ENCODE measurements at places on chromosomes 3 and 15.

- no peak for DNase-seq
Observed at GRCh38 chr3:133276594-133276993, 123.3 kb upstream of the BFSP2 start.

GRCh38 chr15:87952736-87953287 is 303.7 kb downstream of the NTRK3 start:
- no peak for DNase-seq

DNA sequence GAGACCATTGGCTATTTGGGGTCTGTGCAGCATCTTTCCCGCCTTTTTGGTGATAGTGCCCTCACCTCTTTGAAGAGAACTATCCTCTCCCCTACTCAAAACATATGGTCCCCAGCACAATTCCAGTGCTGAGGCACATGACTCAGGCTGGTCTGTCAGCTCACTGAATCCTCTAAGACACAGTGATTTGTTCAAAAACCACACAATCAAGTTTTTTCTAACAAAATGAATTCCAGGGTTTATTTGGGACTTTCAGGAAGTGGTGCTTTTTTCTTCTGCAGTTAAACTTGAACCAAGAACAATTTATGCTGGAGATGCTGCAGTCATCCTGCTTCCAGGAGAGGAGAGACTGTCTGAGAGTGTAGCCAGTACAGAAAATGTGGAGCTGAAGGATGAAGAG is 142.5 kb upstream of the LMCD1 start:
- DNase-seq = no peak

- no peak for DNase-seq
Observed at GRCh38 chr3:73801444-73801843, 176.7 kb upstream of the PDZRN3 start.

DNA sequence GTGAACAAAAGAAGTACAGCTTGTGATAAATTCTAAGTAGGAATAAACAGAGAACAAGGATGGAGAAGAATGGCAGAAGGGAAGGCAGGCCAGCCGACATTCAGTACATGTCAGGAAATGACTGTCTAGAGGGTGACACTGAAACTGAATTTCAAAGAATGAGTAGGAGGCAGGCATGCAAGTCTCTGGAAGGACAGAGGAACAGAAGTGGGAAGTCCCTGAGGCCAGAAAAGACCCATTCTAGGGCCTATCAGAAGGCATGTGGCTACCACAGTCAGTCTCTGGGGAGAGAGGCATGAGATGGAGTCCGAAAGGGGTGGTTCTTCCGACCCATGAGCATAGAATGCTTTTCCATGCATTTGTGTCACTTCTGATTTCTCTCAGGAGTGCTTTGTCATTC is 243.5 kb upstream of the UBE2E2 start:
- no peak for DNase-seq

DNA sequence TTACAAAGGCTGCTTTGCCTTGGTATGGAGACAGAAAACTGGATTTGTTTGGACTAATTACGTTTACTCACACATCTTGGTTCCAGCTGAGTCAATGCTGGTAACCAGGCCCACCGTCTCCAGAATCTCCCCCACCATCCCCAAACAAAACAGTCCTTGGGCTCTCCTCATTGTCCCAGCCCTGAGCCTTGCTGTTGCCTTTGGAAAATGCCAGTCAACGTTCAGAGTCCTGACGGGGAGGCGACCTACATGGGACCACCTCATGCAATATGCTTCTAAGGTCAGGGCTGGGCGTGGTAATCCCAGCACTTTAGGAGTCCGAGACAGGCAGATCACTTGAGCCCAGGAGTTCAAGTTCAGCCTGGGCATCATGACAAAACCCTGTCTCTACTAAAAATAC is 85.2 kb upstream of the IQSEC1 start:
- no peak for DNase-seq

DNA sequence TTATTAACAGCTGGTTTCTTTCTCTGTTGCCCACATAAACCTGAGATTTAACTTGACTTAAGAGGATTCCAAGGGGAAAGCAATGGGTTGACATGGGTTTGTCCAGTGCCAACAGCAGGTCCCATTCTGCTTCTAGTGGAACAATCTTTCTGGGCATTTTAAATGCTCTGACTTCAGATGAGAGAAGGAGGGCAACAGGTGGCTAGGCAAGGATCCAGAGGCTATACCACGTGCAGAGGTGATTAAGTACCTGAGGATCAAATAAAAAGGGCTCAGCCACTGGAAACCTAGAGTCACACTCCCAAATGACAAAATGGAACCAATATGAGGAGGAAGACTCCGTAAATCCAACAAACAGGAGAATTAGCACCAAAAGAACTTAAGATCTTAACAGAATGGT is 28.5 kb downstream of the CMTM6 start:
- DNase-seq = no peak

DNA sequence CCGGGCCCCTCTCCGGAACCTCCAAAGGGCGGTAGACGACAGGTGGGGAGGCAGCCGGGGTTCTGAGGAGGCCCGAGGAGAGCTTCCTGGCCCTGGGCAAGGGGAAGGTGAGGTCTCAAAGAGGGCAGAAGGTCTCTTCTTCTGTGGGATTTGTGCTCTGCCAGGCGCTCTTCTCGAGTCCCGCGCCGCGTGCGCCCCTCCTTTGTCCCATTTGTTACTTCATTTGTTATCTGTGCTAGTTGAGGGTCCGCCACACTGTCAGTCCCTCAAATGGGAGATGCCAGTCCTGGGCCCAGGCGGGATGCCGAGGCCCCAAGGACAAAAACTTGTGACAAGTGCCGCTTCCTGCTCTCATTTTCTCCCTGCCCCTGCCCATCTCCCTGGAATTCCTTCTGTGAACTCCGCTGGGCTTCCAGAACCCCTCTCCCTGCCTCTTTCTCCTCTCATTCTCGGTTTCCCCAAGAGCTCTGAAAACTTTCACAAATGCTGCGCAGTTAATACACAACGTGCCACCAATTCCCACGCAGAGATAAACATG is 1.5 kb downstream of the ST8SIA2 start:
- DNase-seq = no peak

DNA sequence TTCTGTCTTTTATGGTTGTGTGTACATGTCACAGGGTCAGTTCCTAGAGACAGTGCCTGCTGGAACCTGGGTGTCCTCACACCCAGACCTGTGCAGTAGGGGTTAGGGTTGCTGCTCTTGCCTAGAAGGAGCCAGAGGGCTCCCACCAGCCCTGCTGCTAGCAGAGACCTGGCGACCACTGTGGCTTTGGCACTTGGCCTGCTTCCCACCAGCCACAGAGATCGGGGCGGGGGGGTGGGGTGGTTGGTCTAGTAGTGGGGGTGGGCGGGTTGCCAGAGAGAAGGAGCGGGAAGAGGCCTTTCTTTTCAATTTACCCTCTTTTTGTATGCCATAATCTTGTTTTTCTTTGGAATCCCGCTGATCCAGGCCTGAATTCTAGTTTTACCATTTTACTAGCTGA is 29.4 kb downstream of the EEFSEC start:
- DNase-seq = no peak

GRCh38 chr3:129341331-129342141 is 62.9 kb downstream of the HMCES start:
- DNase-seq = peak; percentile 47

GRCh38 chr3:112685420-112685819 is 44.5 kb upstream of the CCDC80 start:
- no peak for DNase-seq

DNA sequence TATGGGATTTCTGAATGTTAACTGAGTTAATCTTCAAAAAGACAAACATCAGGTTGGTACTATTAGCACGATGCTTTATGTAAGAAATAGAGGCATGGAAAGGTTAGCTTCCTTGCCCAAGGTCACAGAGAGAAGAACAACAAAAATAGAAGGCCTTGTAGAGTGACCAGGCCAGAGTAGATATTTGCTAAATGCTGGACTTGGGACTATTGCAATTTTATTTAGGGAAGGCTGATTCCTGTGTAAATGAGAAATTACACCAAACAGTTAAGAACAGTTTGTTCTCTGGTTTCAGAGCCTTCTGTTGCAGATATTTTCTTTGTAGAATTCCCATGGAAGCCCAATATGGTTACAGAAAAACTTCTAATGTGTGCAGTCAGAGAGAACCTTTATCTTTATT is 16.4 kb upstream of the SLITRK3 start:
- DNase-seq = no peak

DNA sequence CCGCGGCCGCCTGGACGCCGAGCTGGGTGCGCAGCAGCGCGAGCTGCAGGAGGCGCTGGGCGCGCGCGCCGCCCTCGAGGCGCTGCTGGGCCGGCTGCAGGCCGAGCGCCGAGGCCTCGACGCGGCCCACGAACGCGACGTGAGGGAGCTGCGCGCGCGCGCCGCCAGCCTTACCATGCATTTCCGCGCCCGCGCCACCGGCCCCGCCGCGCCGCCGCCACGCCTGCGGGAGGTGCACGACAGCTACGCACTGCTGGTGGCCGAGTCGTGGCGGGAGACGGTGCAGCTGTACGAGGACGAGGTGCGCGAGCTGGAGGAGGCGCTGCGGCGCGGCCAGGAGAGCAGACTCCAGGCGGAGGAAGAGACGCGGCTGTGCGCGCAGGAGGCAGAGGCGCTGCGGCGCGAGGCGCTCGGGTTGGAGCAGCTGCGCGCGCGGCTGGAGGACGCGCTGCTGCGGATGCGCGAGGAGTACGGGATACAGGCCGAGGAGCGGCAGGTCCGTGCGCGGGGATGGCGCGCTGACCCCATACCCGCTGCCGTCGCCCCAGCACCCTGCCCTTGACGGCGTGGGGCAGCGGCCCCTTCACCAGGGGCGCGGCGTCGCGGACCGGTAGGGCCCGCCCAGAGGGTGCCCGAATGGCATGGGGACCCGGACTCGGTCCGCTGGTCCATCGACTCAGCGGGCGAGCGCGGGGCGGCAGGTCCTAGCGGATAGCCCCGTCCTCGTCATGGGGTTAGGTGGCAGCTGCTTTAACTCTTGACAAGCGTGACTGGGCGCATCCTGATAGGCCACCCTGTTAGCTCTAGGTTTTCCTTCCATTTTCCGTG is 848 bp downstream of the SYNM start:
- DNase-seq = peak; percentile 28

DNA sequence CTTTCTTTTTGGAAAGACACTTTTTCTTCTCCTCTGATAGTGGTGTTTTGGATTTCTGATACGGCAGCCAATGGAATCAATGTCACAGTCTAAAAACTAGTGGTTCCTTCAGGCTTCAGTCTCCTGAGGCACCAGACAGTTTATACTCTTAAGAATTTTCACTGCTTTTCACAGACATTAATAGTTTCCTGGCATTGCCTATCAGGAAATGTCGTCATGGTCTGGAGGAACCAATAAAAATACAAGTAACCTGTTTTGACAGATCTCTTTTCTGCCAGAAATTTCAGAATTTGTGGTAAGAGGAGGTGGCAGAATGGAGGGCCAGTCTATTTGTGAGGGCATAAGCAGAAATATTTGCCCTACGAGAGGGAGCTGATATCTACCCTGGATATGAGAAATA is 44.8 kb downstream of the FILIP1L start:
- no peak for DNase-seq

GRCh38 chr3:36923981-36924743 is 20.7 kb downstream of the TRANK1 start:
- no peak for DNase-seq

- DNase-seq = no peak
Observed at GRCh38 chr3:177578488-177578887, 381.2 kb upstream of the TBL1XR1 start.

DNA sequence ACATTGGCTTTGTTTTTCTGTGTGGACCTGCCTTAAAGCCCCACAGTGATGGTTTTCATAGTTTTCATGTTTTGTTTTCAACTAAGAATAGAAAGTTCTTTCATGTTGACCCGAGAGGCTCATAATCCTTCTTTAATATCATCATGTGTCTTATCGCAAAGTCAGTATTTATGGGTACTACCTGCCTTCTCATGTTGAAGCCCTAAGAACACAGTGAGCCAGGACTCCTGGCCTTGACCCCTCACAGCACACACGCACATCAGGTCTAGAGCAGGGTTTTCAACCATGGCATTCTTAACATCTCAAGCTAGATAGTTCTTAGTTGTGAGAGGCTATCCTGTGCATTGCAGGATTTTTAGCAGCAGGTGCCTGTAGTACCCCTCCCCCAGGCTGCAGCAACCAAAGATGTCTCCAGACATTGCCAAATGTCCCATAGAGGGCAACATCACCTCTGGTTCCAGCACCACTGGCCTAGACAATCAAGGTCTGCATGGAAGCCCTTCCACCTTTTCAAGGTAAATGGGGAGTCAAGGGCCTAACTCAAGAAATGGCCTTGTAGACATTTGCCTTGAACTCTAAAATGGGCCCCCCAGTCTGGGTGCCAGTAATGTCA is 118.3 kb downstream of the MTHFS start:
- DNase-seq = no peak

GRCh38 chr15:52334491-52335160 is 39.0 kb upstream of the MYO5C start:
- DNase-seq = no peak

- DNase-seq = no peak
Observed at GRCh38 chr3:104521606-104522336, 844.9 kb upstream of the ALCAM start.

DNA sequence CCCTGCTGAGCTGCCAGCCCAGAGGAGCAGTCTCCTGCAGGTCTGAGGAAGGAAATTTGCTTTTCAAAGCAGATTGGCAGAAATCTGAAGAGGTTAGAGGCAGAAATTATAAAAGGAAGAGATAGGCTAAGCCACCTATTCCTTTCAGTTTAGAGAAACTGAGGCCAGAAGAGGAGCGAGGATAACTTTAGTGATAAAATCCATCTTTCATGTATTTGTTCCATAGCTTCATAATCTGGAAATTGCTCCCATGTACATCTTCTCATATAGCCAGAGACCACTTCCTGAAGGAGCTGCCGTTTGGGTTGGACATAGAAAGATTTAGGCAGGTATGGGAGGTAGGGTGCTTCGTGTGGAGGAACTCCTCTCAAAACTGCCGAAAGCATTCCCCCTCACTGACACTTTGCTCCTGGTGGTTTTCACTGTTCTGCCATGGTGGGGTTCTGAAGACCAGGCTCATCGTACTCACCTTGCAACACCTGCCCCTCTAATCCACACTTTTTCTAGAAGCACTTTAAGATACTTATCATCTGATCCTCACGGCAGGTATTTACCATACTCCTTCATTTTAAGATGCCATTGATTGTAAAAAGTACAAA is 670 bp upstream of the ACAP2 start:
- DNase-seq = no peak

- no peak for DNase-seq
Observed at GRCh38 chr3:129592381-129593131, 13.9 kb downstream of the PLXND1 start.

DNA sequence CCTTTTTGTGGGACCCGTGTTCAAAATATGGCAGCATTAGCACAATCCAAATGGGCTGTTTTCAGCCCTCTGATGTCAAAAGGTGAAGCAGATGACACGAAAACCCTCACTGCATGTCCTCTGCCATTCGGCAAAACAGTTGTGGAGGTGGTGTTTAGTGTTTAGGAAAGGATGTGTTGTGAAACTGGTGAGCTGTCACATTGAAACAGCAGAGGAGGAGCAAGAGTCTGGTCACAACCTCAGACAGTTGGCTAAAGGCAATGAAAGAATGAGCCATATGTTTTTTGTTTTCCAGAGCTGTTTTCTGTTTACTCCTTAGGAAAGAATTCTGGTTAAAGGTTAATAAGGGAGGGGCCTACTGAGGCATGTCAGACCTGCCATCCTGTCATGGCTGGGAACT is 140.7 kb downstream of the VPS8 start:
- DNase-seq = no peak

All from nucleus accumbens (tissue), 56 donors.